ENCODE measurements at places on chromosomes 3 and 15.
A peak's percentile ranks its signal among the peaks of the same experiment; 100 is the strongest.

- no peak for DNase-seq
Observed at GRCh38 chr3:38128303-38128655, 8.6 kb downstream of the ACAA1 start.

DNA sequence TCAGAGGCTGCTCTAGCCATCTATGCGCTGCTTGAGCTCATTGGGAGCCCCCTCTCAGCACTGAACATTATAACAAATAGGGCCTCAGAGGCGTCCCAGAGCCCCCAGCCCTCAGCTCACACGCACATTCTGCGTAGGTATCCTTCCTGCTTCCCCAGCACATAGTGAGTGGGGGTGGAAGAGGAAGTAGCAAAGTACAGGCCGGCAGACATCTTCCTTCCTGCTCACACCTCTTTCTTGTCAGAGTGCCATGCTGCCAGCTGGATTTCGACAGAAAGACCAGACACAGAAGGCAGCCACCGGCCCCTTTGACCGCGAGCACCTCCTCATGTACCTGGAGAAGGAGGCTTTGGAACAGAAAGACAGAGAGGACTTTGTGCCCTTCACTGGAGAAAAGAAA lies 16.6 kb downstream of the TMOD2 start:
- DNase-seq = no peak

DNA sequence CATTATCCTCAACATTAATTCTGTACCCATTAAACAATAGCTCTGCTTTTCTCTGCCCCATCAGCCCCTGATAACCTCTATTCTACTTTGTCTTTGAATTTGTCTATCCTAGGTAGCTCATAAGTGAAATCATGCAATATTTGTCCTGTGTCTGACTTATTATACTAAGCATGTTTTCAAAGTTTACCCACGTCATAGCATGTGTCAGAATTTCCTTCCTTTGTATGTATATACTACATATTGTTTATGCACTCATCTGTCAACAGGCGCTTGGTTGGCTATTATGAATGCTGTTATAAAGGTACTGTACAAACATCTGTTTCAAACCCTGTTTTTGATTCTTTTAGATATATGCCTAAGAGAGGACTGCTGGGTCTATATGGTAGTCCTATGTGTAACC lies 18.2 kb downstream of the CSNK1G1 start:
- DNase-seq = no peak

DNA sequence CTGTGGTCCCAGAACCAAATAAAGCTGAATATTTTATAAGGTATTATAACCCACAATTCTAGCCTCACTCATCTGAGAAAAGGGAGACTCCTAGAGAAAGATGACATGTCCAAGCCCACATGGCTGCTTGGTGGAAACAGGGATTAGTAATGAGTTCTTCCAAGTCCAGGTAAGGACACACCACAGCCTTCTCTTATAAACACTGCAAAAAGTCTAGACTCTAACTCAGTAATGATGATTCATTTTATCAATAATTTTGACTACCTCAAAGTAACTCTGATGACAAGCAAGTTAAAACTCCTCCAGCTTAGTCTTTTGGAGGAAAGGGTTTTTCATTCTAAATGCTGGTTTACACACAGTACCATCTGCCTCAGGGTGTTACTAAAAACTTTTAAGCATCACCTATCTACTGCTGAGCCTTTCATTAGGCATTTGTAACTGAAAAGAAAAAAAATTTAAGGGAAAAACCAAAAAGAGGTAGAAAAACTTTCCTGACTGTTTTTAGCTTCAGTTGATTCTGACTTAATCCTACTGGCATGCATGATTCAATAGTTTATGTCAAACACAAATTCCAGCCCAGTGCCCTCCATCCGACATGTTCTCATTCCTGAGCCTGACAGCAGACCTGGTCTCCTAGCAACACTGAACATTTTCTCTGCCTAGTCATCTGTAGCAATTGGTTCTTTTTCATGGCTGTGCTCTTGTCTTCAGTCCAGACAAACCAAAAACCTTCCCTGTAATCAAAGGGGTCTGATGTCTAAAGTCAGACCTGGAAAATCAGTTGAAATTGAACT lies 43.9 kb downstream of the P3H2 start:
- DNase-seq = no peak

- DNase-seq = no peak
Observed at GRCh38 chr3:63945558-63946096, 33.4 kb upstream of the SCAANT1 start.

- DNase-seq = no peak
Observed at GRCh38 chr3:66182246-66182645, 38.6 kb upstream of the SLC25A26 start.

- DNase-seq = no peak
Observed at GRCh38 chr3:4416961-4417360, 50.1 kb downstream of the SUMF1 start.

DNA sequence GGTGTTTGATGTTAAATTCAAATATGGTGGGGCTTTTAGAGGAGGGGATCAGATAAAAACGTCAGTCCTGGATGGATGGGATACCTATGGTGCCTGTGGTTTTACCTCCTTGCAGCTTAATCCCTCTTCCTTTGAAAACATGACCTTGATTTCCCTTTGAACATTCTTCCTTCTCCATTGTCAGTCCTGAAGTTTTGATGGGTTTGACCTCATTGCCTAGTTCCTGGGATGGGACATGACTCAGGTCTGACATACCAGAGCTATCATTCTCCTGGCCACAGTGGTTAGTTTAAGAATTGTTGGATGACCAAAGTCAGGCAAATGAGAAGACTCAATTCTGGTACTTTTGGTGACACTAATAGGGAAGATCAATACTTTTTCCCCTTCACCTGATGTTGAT lies 87.2 kb downstream of the PRICKLE2 start:
- DNase-seq = no peak

- DNase-seq = no peak
Observed at GRCh38 chr3:173993299-173993698, 595.8 kb downstream of the NLGN1 start.

GRCh38 chr3:18112674-18113375 lies 312.3 kb downstream of the SATB1 start:
- DNase-seq = no peak

DNA sequence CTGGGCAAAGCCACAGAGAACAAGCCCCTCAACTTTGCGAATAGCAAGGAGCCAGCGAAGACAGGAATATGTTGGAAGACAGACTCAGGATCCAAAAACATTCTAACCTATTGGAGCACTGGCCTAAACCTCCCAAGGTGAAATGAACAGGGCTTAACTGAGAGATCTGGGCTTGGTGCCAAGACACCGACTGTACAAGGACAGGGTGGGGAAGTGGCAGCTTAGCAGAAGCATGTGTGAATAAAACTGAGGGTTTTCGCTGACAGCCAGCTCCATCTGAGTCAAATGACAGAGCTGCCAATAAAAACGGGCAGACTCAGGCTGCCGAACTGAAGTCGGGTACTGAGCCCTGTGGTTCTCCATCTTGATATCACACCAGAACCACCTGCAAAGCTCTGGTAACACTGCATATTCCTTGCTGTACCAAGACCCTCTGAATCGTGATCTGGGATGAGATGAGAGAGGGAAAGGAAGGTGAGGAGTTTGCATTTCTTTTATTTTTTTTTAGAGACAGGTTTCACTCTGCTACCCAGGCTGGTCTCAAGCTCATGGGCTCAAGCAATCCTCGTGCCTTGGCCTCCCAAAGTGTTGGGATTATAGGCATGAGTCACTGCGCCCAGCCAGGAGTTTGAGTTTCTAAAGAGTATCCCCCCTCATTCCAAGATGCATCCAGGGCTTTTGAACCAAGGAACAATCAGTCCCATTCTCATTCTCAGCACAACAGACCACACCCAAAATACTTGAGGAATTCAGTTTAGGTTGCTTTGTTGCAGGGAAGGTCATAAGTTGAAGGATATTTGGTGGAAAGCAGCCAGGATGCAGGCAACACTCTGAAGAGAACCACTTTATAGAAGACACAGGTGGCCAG lies 6.0 kb upstream of the PLCB2 start:
- peak; percentile 79 for DNase-seq

GRCh38 chr3:112088944-112089343 lies 2.8 kb downstream of the C3orf52 start:
- DNase-seq = no peak

DNA sequence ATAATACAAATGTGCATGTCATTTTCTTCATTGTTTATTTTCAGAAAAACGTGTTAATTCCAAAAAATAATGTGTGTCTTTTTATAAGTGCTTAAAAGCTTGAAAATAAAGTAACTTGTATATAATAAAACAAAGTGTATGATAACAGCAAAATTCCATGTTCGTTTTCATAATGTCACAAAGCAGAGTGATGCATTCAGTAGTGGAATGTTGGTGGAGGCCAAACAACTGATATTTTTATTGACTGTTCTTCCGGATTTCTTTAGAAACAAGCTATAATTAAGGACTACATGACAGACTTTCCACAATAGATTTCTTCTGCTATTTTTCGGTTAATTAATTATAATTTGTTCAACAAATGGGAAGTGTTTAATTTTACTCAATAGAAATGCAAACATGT lies 412.7 kb downstream of the GABRG3 start:
- no peak for DNase-seq

DNA sequence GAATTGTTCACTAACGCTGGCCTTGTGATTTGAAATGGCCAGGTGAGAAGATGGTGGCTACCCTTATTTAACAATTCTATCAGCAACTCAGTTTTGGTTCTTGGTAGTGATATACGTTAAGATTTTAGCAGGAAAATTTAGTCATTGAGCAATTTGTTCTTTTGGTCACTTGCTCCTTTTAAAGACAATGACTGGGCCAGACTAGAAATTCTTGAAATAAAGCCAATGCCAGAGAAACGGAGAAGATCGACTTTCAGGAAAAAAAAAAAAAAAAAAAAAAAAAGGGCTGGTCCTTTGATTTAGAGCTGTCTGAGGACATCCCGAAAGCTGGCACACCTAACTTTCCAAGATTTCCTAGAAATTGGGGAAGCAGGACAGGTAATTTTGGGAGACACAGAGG lies 178.5 kb downstream of the FNDC3B start:
- no peak for DNase-seq

DNA sequence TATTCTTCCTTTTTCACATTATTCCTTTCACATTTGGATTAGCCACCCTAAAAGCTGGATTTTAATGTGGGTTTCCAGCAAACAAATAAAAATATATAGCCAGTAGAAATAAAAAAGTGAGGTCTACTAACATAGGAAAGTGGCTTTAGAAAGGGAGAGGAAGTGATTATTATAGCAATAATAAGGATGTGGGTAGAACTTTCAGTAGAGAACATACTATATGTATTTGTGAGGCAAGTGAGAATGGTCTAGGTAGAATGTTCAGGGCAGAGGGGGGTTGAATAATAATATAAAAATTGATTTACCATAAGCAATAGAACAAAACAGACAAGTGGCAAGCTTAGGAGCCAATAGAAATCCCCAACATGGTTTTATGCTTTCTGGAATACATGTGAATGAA lies 88.6 kb downstream of the NR1I2 start:
- no peak for DNase-seq

DNA sequence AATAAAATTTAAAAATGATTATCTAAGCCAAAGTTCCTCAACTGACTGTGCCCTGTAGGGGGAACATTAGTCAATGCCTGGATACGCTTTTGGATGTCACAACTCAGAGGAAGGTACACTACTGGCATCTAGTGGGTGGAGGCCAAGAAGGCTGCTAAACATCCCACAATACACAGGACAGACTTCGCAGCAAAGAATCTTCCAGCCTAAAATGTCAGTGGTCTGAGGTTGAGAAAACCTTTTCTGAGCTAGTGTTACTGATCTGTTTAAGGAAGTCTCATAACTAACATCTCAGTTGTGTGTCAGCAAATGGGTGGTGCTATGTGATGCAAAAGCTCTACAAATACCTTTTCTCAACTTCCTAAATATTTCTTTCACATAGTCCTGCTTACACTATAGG lies 20.9 kb upstream of the LDHAL6B start:
- no peak for DNase-seq

- no peak for DNase-seq
Observed at GRCh38 chr3:183845608-183846288, 20.4 kb upstream of the MAP6D1 start.

DNA sequence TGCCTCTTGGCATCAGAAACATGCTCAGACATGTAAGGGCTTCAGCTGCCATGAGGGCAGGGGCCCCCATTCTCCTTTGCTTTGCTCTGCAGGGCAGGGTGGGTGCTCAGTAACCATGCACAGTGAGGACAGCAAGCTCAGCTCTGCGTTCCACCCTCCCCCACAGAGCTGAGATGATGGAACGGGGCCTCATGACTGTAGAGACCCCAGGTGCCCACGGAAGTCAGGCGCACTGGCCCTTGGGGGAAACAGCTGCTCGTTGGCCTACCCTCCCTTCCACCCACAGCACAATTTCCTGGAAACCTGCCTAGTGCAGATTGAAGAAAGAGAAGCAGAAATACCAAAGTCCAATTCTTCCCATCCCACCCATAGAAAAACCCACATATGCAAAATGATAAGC lies 10.5 kb downstream of the CTXND1 start:
- DNase-seq = no peak

All from SHP77 (cell line).